ENCODE measurements at places on chromosomes 16 and 17. TPM values are rescaled to one million over a fixed set of nuclear protein-coding genes. Genes with fewer than 3 reads are reported as not detected.

GRCh38 chr17:55308613-55309391 is 44.0 kb downstream of the HLF start:
- H3K4me1 ChIP-seq: no peaks in the 10 kb centered on the region
- H3K36me3 ChIP-seq: no peaks in the 10 kb centered on the region
- no peak overlapping the region for H3K4me3 ChIP-seq
- no peak overlapping the region for H3K27ac ChIP-seq

- no peaks in the 10 kb centered on the region for H3K4me1 ChIP-seq
- no peaks in the 10 kb centered on the region for H3K27me3 ChIP-seq
- no peak overlapping the region for H3K4me3 ChIP-seq
- DNase-seq: no peak
- no peaks in the 10 kb centered on the region for H3K36me3 ChIP-seq
Measured at GRCh38 chr16:84477661-84478060, 26.8 kb downstream of the MEAK7 start.

The HEATR9 gene
- not detected for polyA plus RNA-seq

DNA sequence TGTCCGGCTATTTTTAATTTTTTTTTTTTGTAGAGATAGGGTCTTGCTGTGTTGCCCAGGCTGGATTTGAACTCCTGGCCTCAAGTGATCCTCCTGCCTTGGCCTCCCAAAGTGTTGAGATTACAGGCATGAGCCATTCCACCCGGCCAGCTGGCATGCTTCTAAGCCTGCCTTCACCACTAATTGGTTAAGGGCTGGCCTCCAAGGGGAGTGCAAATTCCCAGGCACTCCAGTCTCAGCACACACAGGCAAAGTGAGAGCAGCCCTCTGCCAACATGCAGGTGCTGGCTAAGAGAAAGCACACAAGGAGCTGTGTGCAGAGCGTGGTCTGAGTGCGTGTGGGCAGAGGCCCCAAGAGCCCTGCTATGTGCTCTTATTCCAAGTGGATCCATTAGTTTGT is 149.8 kb upstream of the HS3ST2 start:
- peaks cover 33% of the 10 kb centered on the region for H3K27me3 ChIP-seq
- H3K4me3 ChIP-seq: no peak overlapping the region
- no peaks in the 10 kb centered on the region for H3K36me3 ChIP-seq
- no peaks in the 10 kb centered on the region for H3K4me1 ChIP-seq
- no peak overlapping the region for H3K27ac ChIP-seq
